Stimulated activated CD4-positive, alpha-beta T cell treated with anti-CD3 and anti-CD28 coated beads, Interleukin-2, amount 100 ng/mL, for 24 hours (primary cell): ENCODE measurements at places on chromosomes 4 and X.

- DNase-seq, result no peak
Observed at GRCh38 chr4:150280975-150281374, 202.7 kb downstream of the DCLK2 start.

- DNase-seq, result no peak
Observed at GRCh38 chr4:11160288-11160687, 268.4 kb downstream of the HS3ST1 start.

GRCh38 chrX:49659771-49660170 lies 36.0 kb downstream of the PAGE1 start:
- DNase-seq, result no peak

DNA sequence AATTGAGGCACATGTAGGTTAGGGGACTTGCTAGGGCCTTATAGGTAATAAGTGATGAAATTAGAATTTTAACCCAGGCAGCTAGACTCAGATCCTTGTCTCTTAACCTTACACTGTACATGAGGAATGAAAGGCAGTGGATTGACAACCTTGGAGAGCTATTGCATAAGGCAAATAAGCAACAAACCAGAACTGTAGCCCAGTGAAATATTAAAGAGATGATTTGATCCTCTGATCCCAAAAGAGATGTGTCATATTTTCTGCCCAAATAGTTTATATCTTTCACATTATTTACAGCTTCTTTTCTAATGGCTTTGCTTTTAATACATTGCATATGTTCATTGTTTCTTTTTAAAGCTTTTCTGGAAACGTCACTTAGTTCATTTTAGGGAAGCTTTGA lies 252.6 kb downstream of the ANK2 start:
- DNase-seq, result no peak

DNA sequence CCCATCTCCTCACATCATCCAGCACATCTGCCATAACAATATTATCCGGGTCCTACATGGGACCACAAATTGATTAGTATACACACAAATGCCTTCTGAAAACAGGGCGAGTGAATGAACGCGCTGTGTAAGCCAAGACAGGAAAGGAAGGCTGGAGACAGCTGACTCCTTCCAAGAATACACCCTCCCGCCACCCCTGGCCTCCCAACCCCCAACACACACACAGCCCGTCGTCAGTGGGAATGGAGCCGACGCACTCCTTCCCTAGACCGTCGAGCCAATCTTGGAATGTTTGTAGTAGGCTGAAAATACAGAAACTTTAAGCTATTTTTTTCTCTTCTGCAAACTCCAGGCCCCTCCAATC lies 319 bp upstream of the MAGEH1 start:
- DNase-seq, result no peak

- no peak for DNase-seq
Observed at GRCh38 chr4:43066415-43066814, 173.9 kb downstream of the GRXCR1 start.

DNA sequence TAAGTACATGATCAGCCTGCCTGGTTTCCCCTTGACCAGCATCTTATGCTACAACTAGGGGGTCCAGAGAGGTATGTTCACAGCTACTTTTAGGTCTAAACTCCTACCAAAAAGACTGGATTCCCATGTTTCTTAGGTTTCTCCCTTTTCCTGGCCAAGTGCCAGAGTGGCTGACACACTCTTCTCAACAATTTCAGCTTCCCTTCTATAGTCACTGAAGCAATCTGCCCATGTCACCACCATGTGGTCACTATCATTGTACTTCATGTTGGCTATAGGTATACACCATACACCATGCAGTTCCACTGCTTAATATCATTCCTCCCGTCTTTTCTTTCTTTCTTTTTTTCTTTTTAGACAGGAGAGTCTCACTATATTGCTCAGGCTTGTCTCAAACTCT lies 66.9 kb downstream of the KLHL13 start:
- DNase-seq, result no peak

DNA sequence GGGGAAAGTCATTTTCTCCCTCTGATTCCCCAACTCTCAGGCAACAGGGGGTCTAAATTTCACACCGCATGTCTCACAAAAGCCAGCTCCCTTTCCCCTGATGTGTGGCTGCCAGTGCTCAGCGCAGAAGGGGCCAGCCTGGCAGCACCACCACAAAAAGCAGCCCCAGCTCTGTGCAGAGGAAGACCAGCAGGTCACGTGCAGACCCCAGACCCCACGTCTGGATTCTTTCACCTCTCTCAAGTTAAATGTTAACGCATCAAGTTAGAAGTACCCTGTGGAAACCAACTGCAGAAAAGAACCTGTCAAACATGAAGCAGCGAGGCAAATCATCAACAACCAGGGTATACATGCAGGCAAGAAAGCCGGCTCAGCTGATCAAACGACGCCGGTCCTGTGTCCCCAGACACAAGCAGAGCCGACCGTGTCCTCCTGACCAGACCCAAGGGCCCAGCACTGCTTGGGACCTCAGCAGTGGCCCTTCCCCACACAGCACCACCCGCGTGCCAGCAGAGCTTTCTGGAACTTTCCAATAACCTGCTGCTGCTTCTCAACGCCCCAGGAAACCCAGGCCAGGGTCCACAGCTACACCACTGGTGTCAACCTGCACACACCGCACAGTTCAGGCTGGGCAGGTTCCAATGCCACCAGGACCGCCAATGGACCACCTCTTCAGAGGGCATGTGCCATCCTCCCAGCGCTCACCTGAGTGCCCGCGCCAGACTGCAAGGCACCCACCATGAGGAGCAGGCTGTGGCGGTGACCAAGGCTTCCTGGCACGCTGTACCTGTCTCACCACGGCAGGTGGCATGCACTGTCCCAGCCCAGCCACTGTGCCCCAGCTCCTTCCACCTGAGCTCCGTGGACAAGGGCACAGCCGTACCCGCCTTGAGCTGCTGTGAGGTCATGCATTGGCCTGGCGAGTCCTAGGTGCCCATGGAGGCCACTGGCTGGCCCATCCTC lies 4.0 kb downstream of the LRPAP1 start:
- DNase-seq, result no peak

GRCh38 chr4:124537971-124538370 lies 174.6 kb downstream of the ANKRD50 start:
- no peak for DNase-seq

GRCh38 chr4:85399270-85399669 lies 75.7 kb upstream of the ARHGAP24 start:
- DNase-seq, result no peak

GRCh38 chrX:154398668-154399526 lies 720 bp downstream of the RPL10 start:
- peak; percentile 82 for DNase-seq

- no peak for DNase-seq
Observed at GRCh38 chr4:123606946-123607542, 210.4 kb downstream of the SPRY1 start.

- DNase-seq, result no peak
Observed at GRCh38 chr4:52420330-52420729, 238.8 kb downstream of the USP46 start.

- no peak for DNase-seq
Observed at GRCh38 chr4:20480165-20480947, 219.9 kb upstream of the PACRGL start.

- no peak for DNase-seq
Observed at GRCh38 chr4:152628128-152628527, 51.7 kb downstream of the TMEM154 start.

- no peak for DNase-seq
Observed at GRCh38 chr4:95283320-95283719, 265.5 kb downstream of the UNC5C start.

DNA sequence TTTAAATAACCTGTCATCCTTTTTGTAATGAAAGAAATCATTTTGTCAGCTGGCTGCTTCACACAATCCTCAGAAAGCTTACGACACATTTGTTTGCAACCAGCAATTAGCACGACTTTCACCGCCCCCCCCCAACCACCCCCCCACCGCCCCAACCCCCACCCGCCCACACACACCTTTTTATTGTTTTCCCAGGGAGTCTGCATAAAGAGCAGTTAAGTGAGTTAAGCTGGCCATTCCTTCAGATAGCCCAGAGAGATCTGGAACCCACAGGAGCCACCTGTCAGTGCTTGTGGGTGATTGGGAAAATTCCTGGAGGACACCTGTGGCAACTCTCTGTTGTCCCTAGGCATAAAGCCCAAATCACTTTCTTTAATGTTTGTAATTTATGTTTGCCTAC lies 175.7 kb upstream of the FMR1 start:
- DNase-seq, result no peak

GRCh38 chr4:113147498-113148111 lies 98.2 kb downstream of the ANK2 start:
- no peak for DNase-seq

DNA sequence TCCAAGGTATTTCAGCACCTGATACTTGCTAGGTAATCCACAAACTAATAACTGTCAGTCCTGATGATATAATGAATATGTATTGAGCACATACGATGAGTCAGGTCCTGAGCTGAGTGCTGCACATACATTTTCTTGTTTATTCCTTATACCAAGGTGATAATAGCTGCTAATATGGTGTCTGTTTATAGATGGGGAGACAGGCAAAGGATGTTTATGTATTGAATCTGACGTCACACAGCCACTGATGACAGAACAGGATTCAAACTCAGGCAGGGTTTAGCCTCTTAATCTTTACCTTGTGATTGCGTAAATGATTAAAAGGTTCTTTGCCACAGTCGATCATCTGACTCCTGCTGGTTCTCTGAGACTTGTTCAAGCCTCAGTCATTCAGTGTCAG lies 609.9 kb upstream of the CPEB2 start:
- no peak for DNase-seq

GRCh38 chr4:65670331-65671031 lies at the start of gene EPHA5:
TSS of gene EPHA5 (minus strand) at chr4:65670489. CDS start at chr4:65669742, 747 bp downstream.
- no peak for DNase-seq

- DNase-seq, result no peak
Observed at GRCh38 chr4:8507624-8508023, 67.0 kb downstream of the TRMT44 start.

GRCh38 chr4:31084806-31085416 lies 364.7 kb downstream of the PCDH7 start:
- no peak for DNase-seq

GRCh38 chrX:21883258-21883657 lies 27.5 kb downstream of the YY2 start:
- DNase-seq, result no peak

GRCh38 chrX:14194711-14195110 lies 165.0 kb upstream of the GEMIN8 start:
- no peak for DNase-seq

- DNase-seq, result no peak
Observed at GRCh38 chr4:6644792-6645530, 4.5 kb downstream of the MRFAP1 start.

DNA sequence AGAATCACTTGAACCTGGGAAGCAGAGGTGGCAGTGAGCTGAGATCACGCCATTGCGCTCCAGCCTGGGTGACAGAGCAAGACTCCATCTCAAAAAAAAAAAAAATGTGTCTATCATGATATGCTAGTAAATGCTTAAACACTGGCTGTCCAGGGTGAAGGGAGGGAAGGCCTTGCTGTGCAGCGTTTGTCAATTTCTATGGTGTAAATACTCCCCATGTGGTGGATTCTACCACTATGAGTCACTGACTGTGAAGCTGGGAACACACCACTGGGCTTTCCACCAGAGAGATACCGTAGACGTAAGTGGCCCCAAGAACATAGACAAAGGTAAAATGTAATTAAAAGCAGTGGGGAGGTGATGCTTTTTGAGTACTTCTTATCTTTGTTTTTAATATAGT lies 51.3 kb upstream of the LEF1 start:
- DNase-seq, result no peak

GRCh38 chr4:151166636-151167035 lies 67.2 kb downstream of the RPS3A start:
- no peak for DNase-seq

- DNase-seq, result no peak
Observed at GRCh38 chrX:151923648-151924047, 11.0 kb downstream of the MAGEA4 start.

- DNase-seq, result no peak
Observed at GRCh38 chrX:55033429-55033828, 2.7 kb upstream of the ALAS2 start.

DNA sequence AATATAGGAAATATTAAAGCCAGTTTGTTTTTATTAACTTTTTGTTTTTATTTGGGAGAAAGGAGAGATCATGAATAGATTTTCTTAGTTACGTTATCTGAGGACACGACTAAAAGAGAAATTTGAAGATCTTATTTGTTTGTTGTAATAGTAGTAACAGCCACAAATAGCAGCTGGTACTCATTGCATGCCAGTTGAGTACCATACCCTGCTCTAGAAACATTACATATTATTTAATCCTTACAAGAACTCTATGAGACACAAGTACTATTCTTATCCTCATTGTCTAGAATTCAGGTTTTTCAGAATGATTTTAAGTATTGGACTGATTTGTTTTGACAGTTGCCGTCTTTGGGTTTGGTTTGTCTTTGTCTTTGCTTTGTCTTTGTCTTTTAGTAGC lies 31.8 kb downstream of the USP53 start:
- no peak for DNase-seq

GRCh38 chr4:121690001-121690400 lies 6.8 kb downstream of the ANXA5 start:
- no peak for DNase-seq

DNA sequence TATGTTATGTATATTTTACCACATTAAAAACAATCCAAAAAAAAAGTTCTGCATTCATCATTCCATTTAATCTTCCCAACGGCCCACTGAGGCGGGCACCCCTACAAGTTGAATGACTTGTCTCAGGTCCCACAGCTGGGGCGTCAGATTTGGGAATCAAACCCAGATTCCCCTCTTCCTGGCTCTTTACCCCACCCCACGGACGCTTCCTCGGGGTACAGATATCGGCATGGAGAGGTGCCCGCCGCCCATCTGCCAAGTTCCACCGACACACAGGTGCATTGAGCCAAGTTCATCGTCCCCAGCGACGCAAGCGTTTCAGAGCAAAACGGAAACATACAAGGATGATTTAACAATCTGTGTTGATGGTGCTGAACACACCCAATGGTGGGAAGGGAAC lies 36.9 kb upstream of the MAN2B2 start:
- no peak for DNase-seq

DNA sequence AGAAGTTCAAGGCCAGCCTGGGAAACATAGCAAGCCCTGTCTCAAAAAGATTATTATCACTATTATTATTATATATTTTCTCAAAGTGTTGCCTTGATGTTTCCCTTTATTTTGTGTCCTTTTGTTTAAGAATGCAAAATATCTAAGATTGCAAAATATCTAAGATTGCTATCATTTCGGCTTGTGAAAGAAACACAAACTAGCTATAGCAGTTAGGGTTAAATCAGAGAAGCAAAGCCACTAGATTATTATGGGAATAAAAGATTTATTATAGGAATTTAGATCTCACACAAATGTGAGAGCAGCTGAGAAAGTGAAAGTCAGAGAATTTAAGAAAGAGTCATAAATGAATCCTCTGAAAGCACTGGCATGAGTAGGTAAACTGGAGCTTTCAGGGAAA lies 18.0 kb upstream of the TMEM184C start:
- no peak for DNase-seq

DNA sequence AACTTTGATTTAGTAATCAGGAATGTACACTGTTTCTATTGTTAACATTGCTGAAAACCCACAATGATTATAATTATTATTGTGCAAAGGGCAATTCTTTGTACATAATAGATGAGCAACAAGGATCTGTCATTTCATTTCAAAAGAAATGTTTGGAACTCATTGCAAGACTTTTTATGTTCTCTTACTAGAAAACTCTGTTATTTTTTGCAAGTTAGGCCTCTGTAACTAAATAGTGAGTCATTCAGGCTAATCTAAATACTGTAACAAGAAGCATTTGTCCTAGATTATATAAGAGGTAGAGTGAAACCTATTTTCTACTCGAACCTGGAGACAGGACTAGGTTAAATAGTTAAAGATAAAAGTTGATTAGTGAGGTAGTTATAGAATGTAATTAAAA lies 93.2 kb upstream of the FAM47B start:
- DNase-seq, result no peak

GRCh38 chr4:120694973-120695372 lies 227.6 kb downstream of the PRDM5 start:
- no peak for DNase-seq
